Left forelimb (tissue), 1 donor: ENCODE measurements at places on chromosomes 6 and 20.

- DNase-seq: no peak
These were observed 16.1 kb upstream of the CDH22 start for GRCh38 chr20:46324379-46324778.

DNA sequence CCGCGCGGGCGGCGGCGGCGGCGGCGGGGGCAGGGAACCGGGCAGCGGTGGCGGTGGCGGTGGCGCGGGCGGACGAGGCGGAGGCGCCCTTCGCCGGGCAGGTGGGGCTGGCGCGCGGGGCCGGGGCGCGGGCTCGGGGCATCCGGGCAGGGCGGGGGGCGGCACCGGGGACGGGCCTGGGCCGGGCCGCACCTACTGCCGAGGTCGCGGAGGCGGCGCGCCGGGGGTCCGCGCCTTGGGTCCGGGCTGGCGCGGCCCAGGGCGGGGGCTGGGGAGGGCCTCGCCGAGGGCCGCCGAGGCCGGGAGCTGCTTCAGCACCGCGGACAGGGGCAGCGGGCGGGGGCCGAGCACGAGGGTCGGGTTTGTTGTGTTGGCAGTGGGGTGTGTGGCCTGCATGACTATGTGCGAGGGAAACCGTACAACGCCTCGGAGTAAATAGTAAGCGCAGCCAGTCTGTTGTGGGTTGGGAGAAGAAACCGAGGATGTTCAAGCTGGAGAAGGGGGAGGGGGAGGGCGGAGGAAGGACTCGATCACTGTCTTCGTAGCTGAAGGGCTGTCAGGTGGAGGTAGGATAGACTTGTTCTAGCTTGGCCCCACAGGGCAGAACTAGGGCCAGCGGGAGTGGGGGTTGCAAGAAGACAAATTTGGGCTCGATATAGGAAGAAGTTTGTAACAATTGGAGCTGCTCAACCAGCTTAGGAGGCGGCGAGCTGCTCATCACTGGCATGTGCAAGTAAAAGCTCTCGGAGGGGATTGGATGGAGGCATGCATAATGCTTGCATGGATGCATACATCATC is 593 bp downstream of the MMP24 start:
- peak; percentile 77 for DNase-seq

GRCh38 chr20:12305188-12305950 is 387.7 kb downstream of the BTBD3 start:
- no peak for DNase-seq

DNA sequence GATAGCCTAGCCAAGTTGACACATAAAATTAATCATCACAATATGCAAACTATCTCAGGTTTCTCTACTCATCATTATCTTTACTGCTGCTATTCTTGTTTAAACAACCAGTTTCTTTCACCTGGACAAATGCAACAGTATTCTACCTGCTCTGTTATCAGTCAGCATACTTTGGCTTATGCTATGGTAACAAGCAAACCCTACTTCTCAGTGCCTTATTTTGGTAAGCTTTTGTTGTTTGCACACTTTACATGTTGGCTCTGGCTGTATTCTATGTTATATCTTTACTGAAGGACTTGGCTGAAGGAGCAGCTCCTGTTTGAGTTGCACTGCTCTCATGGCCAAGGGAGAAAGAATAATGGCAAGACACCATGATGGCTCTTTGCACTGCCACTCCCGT is 463.1 kb downstream of the EPM2A start:
- DNase-seq: no peak

GRCh38 chr6:90892271-90892670 is 305.4 kb upstream of the MAP3K7 start:
- DNase-seq: no peak

GRCh38 chr6:44176130-44176761 is 17.6 kb downstream of the CAPN11 start:
- DNase-seq: peak; percentile 57

GRCh38 chr6:44730771-44731391 is 343.4 kb downstream of the CDC5L start:
- no peak for DNase-seq

- no peak for DNase-seq
These were observed 18.9 kb upstream of the CALHM5 start for GRCh38 chr6:116492331-116493067.

DNA sequence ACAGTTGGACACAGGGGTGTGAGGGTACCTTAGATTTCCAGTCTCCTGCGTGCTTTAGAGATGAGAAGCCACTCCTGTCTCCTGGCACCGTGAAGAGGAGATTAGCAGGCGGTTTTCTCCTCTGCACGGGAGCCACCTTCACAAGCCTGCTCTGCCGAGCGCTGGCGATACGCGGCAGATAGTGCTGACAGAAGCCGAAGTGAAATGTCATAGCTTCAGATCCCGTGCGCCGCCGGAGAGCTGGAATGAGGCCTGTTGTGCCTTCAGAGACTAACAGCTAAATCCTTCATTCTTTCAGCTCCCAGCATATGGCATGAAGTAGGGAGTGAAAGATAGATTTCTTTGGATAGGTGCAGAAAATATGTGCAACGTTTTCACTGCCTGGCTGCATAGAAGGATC is 371.0 kb downstream of the TAF4 start:
- no peak for DNase-seq
